ENCODE measurements at places on chromosomes 12 and 14.

- DNase-seq, result no peak
Measured at GRCh38 chr12:132026796-132027500, 77.2 kb downstream of the EP400 start.

- DNase-seq, result no peak
Measured at GRCh38 chr14:59130462-59130861, 58.0 kb upstream of the DAAM1 start.

- no peak for DNase-seq
Measured at GRCh38 chr14:71086567-71086966, 179.3 kb downstream of the PCNX1 start.

GRCh38 chr14:80325688-80326087 lies 114.4 kb upstream of the DIO2 start:
- DNase-seq, result no peak

DNA sequence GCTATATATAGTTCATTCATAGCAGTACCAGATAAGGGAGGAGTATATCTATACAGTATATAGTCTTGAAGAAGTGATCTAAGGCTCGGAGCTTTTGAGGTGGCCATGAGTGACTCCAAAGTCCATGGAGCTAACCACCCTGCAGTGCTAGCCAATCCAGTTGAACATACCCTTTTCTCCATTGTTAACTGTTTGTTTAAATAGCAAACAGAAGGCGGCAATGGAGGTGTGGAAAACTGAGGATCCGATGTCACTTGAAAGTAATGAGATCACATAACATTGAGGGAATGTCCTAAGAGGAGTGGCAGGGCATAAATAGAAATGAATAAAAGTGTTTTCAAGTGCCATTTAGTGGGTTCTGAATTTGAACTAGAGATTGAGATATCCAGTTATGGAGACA lies 12.4 kb upstream of the SNAPC1 start:
- no peak for DNase-seq

- DNase-seq, result no peak
Measured at GRCh38 chr14:22296722-22297121, 292.3 kb downstream of the DAD1 start.

- DNase-seq, result no peak
Measured at GRCh38 chr12:56146492-56147460, 5.6 kb upstream of the MYL6B start.

- DNase-seq, result no peak
Measured at GRCh38 chr14:81471062-81471461, 62.6 kb downstream of the SEL1L start.

- DNase-seq, result no peak
Measured at GRCh38 chr12:113135178-113136127, at the start of gene RASAL1. Gene RASAL1, minus strand, starts transcription at chr12:113135761. Its CDS starts 299 bp downstream, at chr12:113135462.

DNA sequence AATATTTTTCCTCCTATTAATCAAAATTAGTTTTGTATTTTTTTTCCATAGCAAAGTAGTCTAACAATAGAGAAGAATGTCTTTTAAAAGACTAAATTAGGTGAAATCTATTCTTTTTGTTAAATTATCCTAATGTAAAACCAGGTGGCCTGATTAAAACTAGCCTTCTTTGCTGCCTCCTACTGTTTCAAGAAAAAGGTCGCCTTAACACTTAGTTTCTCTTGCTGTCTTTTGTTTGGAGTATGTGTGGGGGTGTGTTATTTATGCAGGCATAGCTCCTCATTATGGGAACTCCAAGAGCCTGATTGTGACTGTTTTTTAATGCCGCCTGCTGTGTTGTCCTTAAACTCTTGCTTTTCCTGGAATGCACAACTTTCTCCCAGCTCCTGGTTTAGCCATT lies 855.3 kb downstream of the DIO2 start:
- DNase-seq, result no peak

DNA sequence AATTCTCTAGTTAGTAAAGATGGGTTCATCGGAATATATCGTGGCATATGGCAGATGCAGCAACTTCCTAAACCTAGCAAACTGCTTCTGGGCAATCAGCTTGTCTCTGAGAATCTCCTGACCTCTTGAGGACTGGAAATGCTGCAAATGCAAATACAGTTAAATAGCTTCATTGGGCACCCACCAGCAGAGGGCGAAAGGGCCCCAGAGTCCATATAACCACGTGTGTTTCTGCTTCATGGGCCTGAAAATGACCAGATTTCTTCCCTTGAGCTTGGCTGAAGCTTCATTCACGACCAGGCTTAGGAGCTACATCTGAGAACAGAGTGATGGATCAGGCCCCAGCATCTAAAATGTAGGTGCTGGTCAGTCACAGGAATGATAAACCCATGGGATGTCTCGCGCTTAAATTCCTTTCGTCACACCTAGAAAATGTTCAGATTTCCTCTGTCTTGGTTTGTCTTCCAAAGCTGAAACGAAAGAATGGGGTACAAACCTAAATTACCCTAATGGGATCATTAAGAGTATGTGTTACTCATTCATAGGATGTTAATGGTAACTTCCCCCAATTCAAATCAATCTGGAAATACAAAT lies 1482.5 kb upstream of the TMEM132C start:
- peak; percentile 13 for DNase-seq
